ENCODE measurements at places on chromosomes 7 and 10.

DNA sequence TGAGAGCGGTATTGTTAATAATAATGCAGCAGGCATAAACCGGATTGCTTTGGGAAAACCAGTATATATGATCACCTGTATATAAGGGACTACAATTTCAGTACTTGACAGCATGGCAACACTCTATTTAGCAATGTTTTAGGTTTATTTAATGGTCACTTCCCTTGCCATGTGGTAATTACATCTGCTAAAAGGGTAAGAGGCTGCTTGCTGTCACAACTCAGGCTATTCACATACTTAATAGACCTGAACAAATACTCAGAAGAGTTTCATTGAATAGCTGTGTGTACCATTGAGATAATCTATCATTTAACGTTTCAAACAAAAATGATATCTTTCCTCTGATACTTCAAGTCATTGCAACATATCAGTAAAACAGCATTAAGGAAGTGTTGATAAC, 90.1 kb downstream of the PCDH15 start:
- no peak for DNase-seq

GRCh38 chr10:74024600-74024999, 26.7 kb downstream of the VCL start:
- no peak for DNase-seq

DNA sequence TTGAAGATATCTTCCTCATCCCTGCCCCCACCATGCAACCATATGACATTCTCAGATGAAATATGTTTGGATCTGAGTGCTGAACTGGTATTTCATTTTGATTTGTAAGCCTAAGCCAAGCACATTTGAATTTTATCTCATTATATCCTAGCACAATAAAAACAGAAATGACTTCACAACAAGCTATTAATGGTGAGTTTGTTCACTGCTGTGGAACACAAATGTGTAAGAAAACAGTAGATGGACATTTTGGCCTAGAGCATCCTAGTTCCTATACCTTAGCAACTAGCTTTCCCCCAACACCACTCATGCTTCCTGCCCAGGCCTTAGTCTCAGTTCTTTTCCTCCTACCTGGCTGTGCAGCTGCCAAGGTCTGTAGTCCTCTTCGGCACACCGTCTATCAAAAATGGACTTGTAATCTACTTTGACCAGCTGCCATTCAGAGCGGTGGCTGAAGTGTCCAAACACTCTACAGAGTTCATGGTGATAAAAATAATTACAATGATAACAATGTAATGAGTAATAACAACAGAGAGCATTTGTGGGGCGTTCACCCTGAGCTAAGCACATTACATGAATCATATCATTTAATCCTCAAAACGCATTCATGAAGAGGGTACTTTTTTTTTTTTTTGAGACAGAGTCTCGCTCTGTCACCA, 491.9 kb downstream of the SORCS1 start:
- no peak for DNase-seq

- DNase-seq: no peak
Observed at GRCh38 chr10:8312079-8312478, 257.6 kb downstream of the GATA3 start.

DNA sequence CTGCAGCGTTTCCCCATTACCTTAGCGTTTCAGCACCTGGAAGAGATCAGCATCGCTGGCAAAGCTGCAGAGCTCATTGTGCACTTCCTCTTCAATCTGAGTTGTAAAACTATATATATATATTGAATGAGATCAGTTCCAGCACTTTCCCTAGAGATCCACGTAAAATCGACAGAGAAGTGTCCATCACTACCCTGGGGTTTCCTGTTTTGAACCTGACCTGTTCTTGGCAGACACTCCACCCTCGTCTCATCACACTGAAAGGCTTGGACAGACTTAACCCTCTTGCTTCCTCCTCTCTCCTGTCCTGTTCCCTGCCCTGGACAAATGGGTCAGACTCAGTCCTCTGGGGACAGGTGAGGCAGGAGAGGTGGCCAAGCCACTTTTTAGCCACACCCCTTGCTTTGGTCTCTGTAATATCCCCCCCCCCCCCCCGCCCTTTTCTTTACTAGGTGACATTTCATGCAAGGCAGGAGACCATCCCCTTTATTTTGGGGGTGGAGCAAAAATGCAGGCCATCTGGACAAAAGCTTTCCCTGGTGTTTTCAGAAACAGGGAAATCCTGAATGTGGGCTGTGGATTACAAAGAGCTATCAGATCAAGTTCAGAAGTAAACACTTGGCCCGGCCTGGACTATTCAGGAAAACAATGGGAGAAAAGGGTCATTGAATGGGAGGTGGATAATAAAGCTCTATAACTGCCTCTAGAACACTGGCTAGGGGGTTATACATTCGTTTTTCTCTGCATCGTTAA, 83.7 kb upstream of the KDM7A start:
- DNase-seq: no peak

DNA sequence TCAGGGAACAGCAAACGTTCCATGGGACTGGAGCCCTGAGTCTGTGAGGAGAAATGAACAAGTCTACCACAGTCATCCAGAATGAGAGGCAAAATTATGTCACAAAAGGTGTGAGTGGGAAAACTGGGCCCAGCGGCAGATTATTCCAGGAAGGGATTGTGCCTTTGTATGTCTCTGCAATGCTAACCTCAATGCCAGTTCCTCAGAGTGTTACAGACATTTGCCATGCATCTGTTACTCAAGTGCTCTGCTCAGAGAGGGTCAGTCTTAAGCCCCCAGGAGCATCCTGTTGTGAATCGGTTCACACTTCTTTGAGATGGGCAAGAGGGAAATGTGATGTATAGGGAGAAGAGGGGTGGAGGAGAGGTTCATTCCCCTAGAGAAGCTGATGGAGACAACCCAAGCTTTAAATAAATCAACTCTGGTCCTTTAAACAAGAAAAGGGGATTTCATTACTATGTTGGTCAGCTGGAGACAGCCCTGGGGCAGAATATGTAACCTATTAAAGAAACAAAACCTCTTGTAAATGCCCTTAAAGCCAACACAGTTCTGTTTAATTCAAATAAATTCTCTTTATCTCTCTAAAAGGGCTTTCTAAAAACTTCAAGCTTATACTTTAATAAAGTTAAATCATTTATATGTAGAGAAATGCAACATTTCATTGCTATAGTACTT, 85.9 kb upstream of the GRB10 start:
- no peak for DNase-seq

GRCh38 chr7:143892527-143893300, 9.3 kb downstream of the TCAF1 start:
- DNase-seq: no peak

Measured in effector memory CD4-positive, alpha-beta T cell (primary cell).